ENCODE measurements at places on chromosomes 2 and 18. TPM values are rescaled to one million over a fixed set of nuclear protein-coding genes. Genes with fewer than 3 reads are reported as not detected.

REG3G gene
- not detected for total RNA-seq

G6PC2 gene
- total RNA-seq, result not detected

BCL11A gene
- 0.38 TPM for total RNA-seq

PTPRN gene
- not detected for total RNA-seq

FAP gene
- total RNA-seq, result 4.5 TPM

CRYGD gene
- total RNA-seq, result not detected

CPO gene
- total RNA-seq, result 0.19 TPM

LBX2 gene
- total RNA-seq, result 3.8 TPM

DSC2 gene
- total RNA-seq, result not detected

RNF152 gene
- 123 TPM for total RNA-seq

PLEK gene
- total RNA-seq, result under 0.01 TPM

LOXL3 gene
- total RNA-seq, result 1.6 TPM

TRPM8 gene
- total RNA-seq, result not detected

GAREM1 gene
- 0.65 TPM for total RNA-seq

MC5R gene
- not detected for total RNA-seq

TRABD2A gene
- total RNA-seq, result 1.1 TPM

RUFY4 gene
- total RNA-seq, result 0.29 TPM

MOGAT1 gene
- not detected for total RNA-seq

OTOS gene
- not detected for total RNA-seq

DSG3 gene
- not detected for total RNA-seq

CFAP53 gene
- total RNA-seq, result 0.10 TPM

CERKL gene
- not detected for total RNA-seq

MMADHC gene
- total RNA-seq, result 158 TPM

SLC23A3 gene
- 2.6 TPM for total RNA-seq

HAAO gene
- not detected for total RNA-seq

HMSD gene
- total RNA-seq, result not detected

CLEC4F gene
- not detected for total RNA-seq

HOXD8 gene
- total RNA-seq, result 24.8 TPM

UGT1A5 gene
- not detected for total RNA-seq

ACTR1B gene
- total RNA-seq, result 64.3 TPM

CDK15 gene
- total RNA-seq, result not detected

SPATA3 gene
- not detected for total RNA-seq

CHRND gene
- not detected for total RNA-seq

CNDP1 gene
- not detected for total RNA-seq

PRPF40A gene
- 188 TPM for total RNA-seq

ASB18 gene
- total RNA-seq, result not detected

TRIM43 gene
- not detected for total RNA-seq

Data from vein endothelial cell (primary cell).